ENCODE measurements at places on chromosomes 11 and 22.

DNA sequence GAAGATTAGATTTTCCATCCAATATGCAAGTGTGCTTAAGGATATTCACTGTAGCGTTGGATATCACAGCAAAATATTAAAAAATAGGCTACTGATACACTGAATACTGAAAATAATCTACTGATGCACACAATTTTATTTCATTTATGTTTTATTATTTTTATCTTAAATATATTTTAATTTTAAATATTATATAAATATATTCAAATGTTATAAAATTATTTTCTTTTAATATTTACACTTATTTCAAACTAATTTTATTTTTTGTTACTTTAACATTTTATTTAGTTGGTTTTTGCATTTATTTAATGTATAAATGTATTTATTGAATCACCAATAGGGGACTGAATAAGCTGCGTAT, 12.3 kb downstream of the MMP3 start:
- no peak for DNase-seq

DNA sequence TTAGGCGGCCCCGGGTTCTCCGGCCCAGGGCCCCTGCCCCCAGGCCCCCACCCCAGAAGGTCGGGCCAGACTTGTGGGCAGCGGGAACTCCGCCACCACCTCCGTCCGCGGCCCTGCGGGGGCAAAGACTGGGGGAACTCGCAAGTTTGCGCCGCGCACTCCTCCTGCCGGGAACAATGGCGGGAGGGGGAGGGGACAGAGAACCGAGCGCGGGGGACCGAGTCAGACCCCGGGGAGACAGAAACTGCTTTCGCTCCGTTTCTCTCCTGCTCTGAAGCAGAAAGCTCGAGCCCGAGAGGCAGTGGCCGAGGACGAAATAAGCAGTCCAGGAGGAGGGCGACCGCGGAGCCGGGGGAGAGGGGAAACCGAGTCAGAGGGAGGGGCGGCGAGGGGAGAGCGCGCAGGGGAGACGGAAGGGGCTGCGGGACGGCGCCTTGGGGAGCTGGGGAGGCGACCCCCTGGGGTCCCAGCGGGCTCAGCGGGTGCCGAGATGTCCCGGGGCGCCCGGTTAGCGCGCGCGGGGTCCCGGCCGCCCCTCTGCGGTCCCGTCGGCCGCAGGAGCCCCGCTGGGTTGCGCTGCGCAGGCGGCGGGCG, 555 bp downstream of the TP53I11 start:
- peak; percentile 58 for DNase-seq

- DNase-seq = peak; percentile 20
These were observed 1457.7 kb downstream of the BRD1 start for GRCh38 chr22:48369789-48370507.

DNA sequence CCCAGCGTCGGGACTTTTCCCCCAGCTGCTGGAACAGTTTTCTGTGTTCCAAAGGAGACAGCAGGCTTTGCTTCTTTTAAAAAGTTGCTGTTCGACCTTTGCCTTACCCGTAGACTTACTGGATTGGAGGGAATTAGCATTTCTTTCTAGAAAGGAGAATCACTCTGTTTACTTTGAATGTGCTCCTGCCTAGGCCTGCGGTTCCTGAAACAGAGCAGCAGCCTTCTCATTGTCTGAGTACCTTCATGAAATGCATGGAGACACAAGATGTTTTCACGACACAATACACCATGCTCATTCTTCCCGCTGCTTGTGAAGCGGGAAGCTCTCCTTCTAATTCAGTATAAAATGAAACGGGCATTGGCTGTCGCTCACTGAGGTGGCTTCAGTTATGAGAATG, 196.2 kb downstream of the TBC1D22A start:
- DNase-seq = no peak

DNA sequence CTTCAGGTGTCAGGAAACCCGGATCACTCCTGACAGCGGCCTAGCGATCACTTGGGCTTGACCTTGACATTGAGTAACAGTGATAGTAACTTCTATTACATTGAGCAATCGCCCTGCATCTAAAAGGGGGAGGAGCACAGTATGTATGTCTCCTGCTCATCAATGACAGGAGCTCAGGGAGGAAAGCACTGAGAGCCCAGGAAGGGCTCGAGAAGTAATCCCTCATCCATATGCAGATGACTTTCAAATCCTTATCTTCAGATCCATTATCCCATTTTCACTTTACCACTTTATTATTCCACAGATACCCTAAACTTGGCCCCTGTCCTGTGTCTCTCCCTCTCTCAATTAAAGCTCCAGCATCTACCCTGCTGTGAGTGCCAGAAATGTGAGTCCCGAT, 47.8 kb downstream of the ABTB2 start:
- DNase-seq = no peak

GRCh38 chr22:42399315-42400271, 32.6 kb downstream of the NFAM1 start:
- peak; percentile 40 for DNase-seq

GRCh38 chr11:79244241-79244772, 196.5 kb downstream of the TENM4 start:
- DNase-seq = no peak

DNA sequence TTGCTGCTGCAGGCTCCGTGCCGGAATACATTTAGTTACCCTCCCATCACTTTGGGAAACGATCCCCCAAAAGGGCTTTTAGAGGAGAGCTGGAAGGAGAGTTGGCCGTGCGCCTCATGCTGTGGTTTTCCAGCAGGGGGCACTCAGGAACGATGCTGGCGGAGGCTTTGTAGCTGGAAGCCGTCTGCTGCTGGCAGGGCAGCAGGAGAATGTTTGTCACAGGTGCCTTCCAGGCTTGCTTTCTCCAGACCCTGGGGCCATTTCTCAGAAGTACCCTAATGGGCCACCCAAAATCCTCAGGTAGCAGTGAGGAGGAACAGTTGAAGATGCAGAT, 30.0 kb upstream of the CABP7 start:
- DNase-seq = peak; percentile 58

DNA sequence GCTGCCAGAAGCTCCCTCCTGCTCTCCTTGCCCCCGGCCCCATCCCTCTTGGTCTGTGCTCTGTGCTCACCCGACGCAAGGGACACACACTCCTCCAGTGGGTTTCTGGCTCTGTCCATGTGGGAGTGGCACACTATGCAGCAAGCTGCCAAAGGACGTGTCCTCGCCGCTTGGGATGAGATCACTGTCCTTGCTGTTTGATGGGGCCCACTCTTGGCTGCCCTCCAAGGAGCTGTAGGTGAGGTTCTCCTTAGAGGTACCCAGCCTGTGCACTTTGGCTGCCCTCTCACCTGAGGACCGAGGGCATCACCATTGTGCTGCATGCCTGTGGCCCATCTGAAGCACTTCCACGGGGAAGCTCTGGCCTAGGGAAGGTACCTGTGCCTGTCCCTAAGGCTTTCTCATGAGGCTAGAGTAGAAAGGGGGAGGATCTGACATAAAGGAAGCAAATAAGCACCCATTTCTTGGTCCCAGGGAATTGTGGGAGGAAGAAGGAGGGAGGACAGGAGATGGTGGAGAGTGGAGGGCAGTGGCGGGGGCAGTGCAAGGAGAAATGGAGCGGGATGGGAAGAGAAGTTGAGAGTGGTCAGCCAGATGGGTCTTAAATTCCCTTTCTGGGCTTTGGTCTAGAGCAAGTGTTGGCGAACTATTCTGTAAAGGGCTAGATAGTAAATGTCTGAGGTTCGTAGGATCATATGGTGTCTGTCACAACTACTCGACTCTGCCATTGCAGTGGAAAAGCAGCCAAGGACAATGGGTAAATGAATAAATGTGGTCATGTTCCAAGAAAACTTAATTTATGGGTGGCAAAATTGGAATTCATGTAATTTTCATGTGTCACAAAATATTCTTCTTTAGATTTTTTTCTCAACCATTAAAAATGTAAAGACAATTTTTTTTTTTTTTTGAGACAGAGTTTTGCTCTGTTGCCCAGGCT, 47.0 kb upstream of the AMPD3 start:
- no peak for DNase-seq

- no peak for DNase-seq
These were observed 23.0 kb downstream of the MOGAT2 start for GRCh38 chr11:75740681-75741080.

DNA sequence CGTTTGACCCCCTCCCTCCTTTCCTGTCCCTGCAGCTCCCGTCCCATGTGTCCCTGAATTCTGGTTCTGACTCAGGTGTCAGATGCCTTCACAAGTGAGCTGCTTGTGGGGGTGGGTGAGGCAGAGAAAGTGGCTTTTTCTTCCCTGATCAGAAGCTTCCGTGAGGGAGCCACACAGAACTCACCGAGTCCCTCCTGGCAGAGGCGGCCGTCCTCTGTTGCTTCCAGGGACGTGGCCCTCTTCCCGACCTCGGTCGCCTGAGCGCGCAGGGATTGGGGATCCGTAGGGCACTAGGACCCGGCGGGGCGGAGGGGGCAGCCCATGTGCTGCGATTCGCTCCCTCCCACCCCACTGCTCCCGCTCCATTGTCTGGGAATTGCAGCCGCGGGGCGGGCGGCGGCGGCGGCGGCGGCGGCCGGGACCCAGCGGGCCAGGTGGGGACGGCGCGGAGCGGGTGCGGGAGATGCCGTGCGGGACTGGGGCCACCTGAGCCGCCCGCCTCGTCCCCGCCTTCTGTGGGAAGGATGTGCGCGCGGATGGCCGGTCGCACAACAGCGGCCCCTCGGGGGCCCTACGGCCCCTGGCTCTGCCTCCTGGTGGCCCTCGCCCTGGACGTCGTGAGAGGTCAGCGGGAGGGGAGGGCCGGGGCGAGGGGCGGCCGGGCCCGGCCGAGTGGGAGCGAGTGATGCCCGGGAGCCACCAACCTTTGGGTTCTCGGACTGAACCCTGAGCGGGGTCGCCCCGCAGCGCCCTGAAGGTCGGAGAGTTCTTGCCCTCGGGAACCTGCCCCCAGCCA, at the start of gene TMEM132A:
Gene TMEM132A, plus strand, starts transcription at position 351 of the 796 bp plus-strand sequence. Its CDS starts 174 bp downstream, at position 525.
- DNase-seq = peak; percentile 74

DNA sequence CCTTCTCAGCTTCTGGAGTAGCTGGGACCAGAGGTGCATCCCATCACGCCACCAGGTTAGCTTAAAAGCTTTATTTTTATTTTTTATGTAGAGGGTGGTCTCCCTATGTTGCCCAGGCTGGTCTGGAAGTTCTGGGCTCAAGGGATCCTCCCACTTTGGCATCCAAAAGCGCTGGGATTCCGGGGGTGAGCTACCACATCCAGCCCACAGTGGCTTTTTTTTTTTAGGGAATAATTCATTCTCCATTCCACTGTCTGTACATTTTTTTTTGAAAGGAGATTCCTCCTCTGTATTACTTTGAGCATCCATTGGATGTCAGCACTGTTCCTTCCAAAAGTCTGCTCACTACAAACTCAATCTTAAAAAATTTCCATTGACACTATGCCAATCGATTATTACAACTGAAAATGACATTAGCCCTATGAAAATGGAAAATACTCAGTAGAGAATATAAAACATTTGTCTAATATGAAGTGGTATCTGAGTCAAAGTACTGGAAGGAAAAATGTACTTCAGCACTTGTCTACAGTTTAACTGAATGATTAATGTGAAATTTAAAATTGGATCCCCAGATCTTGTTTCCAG, 1.3 kb upstream of the LPXN start:
- no peak for DNase-seq

GRCh38 chr11:12862696-12863469, 146.2 kb upstream of the RASSF10 start:
- peak; percentile 44 for DNase-seq

DNA sequence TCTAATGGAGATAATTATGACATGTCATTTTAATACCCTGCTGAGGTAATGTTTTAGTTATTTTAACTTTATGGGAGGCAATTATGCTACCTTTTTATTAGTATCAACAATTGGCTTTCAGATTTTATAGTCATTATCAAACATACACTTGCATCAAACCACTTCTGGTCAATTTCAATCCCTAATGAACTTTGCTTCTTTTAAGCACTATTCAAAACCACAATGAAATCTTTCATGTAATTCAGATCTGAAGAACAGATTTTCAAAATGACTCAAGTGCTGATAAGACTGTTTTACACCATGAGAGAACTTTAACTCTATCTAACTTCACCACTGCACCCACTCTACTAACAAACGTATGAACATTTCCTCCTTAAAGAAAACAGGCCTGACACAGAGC, 25.9 kb upstream of the CCDC34 start:
- DNase-seq = no peak

DNA sequence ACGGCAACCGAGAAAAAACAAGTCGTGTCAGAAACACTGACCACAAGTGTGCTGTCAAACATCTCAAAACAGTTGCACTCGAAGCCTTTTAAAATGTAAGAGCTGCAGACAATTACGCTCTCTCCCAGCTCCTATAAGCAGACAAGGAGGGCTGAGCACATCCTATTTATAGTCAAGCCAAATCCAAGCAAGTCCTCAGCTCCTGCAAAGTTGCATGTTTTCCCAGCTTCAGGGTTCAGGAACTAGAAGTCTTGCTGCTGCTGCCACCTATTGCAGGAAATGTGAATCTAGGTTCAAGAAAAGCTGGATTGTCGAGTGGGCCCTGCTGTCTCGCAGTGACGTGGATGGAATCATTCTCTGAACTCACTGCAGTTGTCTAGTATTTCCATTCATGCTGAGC, 15.5 kb downstream of the EFCAB6 start:
- no peak for DNase-seq

DNA sequence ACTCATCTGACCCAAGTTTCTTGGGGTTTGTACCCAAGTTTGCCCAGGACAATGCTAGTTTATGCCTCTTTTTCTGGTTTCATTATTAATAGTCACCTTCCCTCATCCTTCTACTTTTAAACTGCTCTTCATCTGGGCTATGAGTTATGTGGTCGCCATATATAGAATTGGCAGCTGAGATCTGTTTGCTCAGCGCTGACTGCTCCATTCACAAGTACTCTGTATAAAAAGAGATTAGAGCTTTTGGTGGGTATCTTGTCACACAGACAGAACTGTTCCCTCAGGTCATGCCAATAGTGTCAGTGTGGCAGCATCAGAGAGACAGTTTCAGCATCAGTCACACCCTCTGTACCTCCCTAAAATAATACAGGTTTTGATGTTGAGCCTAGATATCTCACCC, 326.0 kb downstream of the RAB38 start:
- DNase-seq = no peak

DNA sequence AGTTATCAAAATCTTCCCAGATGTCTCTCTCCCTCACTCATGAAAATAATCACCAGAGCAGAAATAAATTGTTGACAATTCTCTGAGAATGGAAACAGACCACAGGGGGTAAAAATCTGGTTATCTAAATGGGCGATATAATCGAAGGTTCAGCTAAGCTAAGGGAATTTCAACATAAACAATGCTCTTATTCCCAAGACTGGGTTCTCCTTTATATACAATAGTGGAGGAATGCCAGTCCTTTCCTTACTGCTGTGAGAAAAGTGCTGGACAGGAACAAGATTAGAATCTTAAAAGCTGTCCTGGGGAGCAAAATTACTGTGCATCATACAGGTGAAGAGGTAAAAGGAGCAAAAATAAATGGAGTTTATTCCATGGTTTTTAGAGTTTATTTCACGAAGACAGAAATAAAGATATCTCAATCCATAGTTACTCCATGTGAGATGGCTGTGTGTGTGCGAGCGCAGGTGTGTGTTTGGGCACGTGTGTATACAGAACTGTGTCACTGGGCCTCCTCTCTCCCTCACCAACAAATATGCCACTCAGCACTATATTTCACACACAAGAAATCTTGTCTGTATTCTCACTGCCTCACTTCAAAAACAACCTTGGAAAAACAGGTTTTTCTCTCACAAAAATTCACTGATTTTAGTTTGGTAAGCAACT, 385.6 kb downstream of the DCDC1 start:
- no peak for DNase-seq

Measured in transverse colon (tissue), 4 donors.